ENCODE measurements at places on chromosomes 12 and 14.

- no peak for DNase-seq
These were observed 11.7 kb downstream of the TTC7B start for GRCh38 chr14:90804292-90805083.

GRCh38 chr12:100120355-100120754 is 22.3 kb downstream of the BLTP3B start:
- no peak for DNase-seq

DNA sequence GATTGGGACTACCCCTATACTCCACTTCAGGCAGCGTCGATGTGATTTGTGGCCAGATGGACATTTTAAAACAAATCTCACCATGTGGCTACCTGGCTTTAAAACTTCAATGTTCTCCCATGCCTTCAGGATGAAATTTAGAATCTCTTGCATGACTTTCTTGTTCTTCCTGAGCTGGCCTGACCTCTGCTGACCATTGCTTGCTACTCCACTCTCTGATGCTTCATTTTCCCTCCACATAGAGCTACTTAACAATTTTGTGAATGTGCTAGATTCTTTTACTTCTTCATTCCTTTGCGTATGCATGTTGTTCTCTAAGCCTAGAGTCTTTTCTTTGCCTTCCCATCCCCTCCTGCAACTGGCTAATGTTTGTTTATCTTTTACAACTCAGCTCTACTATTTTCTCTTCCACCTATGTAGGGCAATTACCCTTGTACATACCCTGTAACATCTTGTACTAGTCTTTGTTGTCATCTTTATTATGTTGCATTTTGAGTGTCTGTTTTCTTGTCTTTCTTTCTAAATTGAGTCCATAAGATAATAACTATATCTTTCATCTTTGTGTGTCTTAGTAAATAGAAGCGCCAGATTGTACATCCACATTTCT is 41.2 kb downstream of the YLPM1 start:
- DNase-seq = peak; percentile 56

GRCh38 chr12:68435816-68436215 is 103.7 kb upstream of the MDM1 start:
- no peak for DNase-seq

- DNase-seq = peak; percentile 27
These were observed 14.1 kb downstream of the RILPL1 start for GRCh38 chr12:123519141-123520001.

DNA sequence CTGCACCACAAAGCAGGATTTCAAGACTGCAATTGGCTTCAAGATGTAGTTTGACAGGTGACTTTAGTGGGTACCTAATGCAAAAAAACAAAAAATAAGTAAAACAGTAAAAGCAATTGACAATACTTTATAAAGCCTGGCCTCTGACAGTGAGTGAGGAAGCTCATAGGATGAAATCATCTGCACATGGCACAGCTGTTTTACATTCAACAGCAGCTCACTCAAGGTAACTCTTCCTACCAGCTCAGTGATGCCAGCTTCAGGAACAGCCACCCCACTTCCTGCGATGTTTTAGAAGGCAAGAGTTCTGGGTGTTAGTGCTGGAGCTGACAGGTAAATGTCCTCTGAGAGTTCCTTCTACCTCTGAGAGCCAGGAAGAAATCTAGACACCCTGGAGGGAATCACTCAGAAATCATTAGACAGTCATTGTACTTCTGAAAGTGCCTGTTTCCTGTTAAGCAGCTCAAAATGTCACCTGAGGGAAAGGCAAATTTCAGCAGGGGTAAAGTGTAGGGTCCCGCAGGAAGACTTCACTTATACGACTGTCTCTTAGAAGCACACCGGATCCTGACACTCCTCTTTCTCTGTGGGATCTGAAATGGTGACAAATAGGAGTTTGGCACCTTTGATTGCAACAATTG is 99.9 kb downstream of the FOXN3 start:
- DNase-seq = no peak

DNA sequence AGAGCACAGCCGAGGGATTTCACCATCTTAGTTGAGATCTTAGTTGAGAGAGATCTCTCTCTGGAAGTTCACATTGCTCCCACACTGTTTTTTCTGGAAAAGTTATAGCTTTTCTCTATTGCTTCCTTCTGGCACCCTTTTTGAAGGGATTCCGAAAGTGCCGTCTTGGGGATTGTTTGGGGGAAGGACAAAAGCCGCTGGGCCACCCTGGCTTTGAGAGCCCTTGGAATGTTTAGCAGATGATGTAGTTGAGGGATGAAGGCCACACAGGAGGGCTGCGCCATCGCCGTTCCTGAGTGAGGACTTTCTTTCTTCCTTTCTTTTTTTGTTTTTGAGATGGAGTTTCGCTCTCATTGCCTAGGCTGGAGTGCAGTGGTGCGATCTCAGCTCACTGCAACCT is 17.7 kb downstream of the PLEKHG3 start:
- no peak for DNase-seq

- DNase-seq = peak; percentile 6
These were observed 50.8 kb downstream of the PPP2R5E start for GRCh38 chr14:63492391-63492790.

DNA sequence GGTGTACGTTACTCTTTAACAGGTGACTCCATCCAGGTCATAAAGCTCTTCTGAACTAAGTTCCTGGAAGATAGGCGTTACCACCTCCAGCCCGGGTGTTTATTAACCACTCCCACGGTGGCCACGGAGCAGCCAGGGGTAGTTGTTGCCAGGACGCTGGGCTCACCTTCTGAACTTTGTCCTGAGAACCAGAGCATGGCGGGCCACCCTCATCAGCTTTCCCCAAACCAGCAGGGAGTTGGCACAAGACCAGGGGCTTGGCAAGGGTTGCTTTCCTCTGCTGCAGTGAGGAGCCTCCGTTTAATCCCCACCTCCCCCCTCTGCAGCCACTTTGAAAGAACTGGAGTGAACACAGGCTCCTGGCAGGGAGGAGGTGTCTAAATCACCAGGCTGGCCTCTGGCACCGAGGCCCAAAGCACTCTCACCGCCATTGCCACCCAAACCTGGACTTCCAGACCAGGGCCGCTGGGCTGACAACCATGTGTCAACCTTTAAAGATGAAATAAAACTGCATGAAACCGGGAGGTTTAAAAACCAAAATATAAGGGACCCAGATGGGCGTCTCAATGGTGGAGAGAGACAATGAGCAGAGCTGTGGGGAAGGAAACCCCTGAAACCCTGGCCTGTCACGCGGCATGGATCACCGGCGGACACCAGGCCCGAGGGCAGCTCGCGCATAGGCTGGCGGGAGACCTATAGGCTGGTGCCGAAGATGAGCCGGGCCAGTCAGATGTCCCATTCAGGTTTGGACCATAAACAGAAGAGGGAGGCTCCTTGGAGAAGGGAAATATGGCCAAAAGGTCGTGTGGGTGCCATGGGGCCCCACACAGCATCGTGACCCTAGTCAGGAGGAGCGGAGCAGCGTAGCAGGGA is 30.9 kb upstream of the TDRD9 start:
- no peak for DNase-seq

GRCh38 chr12:4829161-4829792 is 80.4 kb upstream of the KCNA1 start:
- DNase-seq = no peak
